Left colon (tissue), 2 donors: ENCODE measurements at places on chromosomes 6 and 20. TPM values are rescaled to one million over a fixed set of nuclear protein-coding genes. Genes with fewer than 3 reads are reported as not detected.

The RGL2 gene
- total RNA-seq: 21.5 TPM

DNA sequence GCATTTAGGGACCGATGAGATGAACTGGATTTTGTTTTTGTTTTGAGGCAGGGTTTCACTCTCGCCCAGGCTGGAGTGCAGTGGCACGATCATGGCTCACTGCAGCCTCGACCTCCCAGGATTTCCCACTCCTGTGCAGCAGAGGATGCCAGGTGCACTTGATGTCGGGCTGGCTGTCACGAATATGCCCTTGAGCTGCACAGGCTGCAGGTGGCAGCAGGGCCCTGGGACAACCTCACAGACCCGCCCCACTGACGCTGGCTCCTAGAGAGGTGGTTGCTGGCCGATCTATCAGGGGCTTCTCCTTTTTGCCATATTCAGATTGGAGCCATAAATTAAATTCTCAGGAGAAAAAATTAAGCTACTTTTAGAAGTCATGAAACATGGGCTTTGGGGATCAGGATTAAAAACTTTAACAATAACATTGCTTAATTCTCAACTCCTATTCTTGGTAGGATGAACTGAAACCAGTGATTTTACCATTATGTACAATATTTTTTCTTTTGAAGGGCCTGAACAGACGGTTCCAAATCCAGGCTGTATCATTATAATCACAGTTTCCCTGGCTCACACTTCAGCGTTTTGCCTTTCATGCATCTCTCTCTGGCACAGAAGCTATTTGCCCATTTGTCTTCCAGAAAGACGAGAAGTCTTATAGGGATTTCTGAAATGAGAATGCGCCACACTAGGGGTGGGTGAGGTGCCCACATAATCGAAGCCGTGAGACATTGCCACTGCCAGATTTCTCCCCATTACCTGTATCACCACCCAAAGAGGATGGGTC is 32.4 kb downstream of the NQO2 start:
- DNase-seq: no peak

- DNase-seq: no peak
Measured at GRCh38 chr6:35088281-35089215, 52.6 kb downstream of the TCP11 start.

GRCh38 chr6:116387374-116387773 is 16.6 kb downstream of the DSE start:
- DNase-seq: no peak

- DNase-seq: no peak
Measured at GRCh38 chr6:92231171-92231701, 1188.1 kb downstream of the EPHA7 start.

DNA sequence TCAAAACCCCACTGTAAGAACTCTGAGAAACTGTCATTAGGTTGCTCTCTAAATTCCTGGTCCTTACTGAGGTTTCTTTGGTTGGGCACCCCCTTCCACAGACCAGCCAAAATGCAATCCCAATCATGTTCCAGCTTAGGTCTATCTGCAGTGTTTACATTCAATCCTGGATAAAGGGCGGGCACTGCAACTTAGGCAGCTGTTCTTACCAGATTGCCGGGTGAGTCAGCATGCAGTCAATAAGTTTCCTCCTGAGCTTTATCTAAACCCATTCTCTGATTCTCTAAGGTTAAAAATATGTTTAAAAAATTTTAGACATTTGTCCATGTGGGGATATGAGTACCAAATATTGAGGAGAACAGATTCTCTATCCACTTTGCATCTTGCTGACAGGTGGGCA is 197.8 kb downstream of the HAO1 start:
- no peak for DNase-seq

- no peak for DNase-seq
Measured at GRCh38 chr6:53579338-53579737, 34.4 kb upstream of the GCLC start.

DNA sequence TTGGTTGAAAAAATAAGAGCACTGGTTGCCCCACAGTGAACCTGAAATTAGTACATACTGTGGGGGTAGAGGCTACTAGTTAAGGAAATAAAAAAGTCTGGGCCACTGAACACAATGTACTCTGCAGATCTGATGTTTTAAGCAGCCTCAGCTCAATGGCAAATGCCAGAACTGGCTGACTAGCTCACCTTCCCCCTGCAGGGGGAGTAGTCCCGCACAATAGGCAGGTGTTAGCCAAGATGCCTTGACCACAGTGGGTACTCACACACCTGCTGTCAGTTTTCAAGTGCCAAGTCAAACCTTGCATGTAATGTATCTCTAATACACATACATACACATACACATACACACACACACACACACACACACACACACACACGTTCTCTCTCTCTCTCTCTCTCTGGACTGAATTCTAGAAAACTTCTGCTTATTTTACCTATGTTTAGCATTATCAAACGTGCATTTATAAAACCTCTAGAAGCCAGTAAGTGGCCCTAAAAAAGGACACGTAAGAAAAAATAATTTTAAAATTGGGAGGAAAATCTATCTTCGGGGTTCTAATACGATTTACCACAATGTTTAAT is 36.1 kb downstream of the GMDS start:
- peak; percentile 75 for DNase-seq

The EYS gene
- total RNA-seq: 0.59 TPM

The NR2E1 gene
- not detected for total RNA-seq

- no peak for DNase-seq
Measured at GRCh38 chr6:2688401-2689064, 62.2 kb downstream of the MYLK4 start.

GRCh38 chr6:1856381-1856780 is 246.7 kb downstream of the FOXC1 start:
- peak; percentile 77 for DNase-seq

The SLC17A3 gene
- not detected for total RNA-seq

DNA sequence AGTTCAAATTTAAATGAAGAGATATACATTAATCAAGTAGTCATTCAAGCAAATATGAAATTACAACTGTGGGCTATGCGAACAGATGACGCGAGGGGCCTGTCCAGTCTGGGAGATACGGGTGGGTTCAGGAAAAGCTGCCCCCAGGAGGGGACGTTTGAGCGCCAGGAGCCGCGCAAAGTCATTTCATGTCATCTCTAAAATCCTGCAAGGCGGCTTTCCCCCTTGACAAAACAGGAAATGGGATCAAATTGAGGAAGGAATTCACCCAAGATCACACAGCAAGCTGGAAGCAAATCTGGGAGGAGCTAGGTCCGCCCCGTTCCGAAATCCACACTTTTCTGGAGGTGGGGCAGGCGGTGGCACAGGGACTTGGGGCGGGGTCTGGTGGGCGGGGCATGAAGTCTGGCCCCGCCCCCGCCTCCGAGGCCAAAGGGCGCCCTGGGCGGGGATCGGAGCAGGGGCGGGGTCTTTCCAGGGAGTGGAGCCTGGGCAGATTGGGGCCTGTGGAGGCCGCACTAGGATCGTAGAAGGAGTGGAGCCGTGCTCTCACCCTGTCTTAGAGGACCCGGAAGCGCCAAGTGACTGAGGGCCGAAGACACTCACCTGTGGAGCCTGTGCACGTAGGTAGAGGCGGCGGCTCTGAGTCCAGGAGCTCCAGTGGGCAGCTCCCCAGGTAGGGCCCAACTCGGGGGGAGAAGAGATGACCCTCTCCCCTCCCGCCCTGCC is at the start of gene LPIN3:
LPIN3 (plus strand) TSS at position 495 of the 729 bp plus-strand sequence. CDS start 4,983 bp downstream, outside the sequence.
- DNase-seq: peak; percentile 94

The KIAA1755 gene
- total RNA-seq: 2.5 TPM

The EPB41L1 gene
- 63.1 TPM for total RNA-seq

The IPCEF1 gene
- 1.8 TPM for total RNA-seq

DNA sequence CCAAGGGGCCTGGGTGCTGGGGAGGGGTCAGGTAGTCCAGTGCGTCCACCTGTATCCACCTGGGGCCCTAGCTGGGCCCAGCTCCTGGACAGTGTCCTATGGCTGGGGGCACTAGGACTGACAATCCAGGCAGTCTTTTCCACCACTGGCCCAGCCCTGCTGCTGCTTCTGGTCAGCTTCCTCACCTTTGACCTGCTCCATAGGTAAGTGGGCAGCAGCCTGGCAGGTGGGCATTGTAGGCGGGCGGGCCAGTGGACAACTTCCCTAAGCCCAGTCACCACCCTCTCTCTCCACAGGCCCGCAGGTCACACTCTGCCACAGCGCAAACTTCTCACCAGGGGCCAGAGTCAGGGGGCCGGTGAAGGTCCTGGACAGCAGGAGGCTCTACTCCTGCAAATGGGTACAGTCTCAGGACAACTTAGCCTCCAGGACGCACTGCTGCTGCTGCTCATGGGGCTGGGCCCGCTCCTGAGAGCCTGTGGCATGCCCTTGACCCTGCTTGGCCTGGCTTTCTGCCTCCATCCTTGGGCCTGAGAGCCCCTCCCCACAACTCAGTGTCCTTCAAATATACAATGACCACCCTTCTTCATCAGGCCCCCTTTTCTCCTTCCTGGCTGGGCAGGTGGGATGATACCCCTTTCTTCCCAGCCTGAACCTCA is 584 bp downstream of the C20orf141 start:
- DNase-seq: no peak

DNA sequence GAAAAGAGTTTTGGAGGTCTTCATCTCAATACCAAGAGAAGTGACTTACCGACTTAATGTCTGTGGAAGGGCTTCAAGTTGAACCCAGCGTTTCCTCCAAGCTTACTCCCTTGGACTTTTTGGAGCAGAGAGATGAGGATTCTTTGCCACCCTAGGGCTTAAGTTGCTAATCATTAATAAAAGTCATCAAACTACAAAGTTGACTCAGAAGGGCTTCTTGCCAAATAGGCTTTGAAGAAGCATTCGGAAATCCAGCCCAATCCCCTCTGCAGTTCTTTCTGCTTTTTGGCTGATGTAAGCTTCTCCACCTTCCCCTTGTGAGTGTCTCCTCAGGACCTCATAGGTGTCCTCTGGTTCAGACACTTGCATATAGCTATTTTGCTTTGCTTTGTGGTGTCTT is at the start of gene SLC17A3:
SLC17A3 (minus strand) TSS at position 126 of the 400 bp plus-strand sequence. CDS start 5,856 bp downstream, outside the sequence.
- no peak for DNase-seq

- no peak for DNase-seq
Measured at GRCh38 chr20:11216451-11217314, 542.9 kb upstream of the JAG1 start.

The ANKRD66 gene
- not detected for total RNA-seq

GRCh38 chr20:15406072-15406471 is 1068.7 kb upstream of the FLRT3 start:
- no peak for DNase-seq

GRCh38 chr20:49318091-49318429 is 40.2 kb upstream of the ZNFX1 start:
- no peak for DNase-seq

DNA sequence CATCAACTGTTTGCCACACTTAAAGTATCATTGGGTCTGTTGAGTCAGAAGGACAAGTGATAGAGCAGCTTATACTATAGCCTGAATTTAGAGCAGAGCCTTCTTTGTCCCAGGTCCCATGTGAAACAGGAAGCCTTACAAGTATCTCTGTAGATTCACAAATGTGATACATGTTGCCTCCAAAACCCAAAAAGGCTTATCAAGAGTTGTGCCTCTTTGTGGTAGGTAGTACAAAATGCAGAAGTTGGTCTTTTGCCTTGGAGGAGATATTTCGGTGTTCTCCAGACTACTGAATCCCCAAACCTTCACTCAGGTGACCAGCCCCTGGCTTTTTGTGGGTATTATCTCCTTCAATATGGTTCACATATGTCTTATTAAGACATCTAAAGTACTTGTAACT is 172.8 kb upstream of the PROKR2 start:
- no peak for DNase-seq

DNA sequence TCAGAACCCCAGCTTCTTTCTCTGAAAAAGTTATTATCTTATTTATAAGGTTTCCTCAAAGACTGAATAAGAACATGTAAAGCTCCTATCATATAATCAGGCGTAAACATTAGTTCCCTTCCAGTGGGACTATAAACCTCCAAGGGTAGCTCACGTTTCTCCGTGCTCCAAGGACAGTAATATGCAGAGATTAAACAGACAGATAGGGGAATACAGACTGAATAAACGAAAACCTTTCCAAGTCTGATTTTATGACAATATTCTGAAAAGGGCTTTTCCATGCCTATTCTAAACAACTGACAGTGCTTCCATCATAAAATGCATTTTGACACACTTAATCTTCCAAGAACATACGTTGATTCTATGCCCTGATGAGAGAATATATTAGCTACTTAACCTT is 22.8 kb downstream of the BACH2 start:
- DNase-seq: no peak

The CALHM6 gene
- 0.61 TPM for total RNA-seq

The PARD6B gene
- total RNA-seq: 38.4 TPM

- DNase-seq: peak; percentile 13
Measured at GRCh38 chr6:170143401-170144150, 147.3 kb downstream of the DLL1 start.

DNA sequence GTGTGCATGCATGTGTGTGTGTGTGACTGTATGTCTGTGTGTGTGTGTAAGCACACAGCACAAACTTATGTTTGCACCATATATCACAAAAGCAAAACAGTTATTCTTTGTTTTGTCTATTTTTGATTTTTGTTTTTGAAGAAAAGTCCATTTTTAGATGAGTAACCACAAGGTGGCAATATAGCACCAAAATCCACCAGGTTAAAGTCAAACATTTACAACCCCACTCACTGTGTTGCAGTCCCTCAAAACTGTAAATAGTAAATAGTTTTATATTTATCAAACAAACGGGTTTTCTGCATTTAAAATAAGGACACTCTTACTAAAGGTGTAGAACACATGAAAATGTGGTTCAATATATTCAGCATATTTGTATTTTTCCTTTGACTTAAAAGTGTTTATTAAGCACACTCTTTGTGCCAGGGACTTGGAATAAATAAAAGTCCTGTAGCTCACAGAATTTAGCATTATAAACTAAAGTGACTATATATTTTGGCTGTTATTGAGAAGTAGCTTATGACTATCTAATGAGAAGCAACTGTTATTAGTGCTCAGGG is 118.5 kb downstream of the GFRAL start:
- no peak for DNase-seq

The ADGB gene
- 1.5 TPM for total RNA-seq

The MYLK4 gene
- total RNA-seq: 0.55 TPM

The DNAAF9 gene
- 5.1 TPM for total RNA-seq

DNA sequence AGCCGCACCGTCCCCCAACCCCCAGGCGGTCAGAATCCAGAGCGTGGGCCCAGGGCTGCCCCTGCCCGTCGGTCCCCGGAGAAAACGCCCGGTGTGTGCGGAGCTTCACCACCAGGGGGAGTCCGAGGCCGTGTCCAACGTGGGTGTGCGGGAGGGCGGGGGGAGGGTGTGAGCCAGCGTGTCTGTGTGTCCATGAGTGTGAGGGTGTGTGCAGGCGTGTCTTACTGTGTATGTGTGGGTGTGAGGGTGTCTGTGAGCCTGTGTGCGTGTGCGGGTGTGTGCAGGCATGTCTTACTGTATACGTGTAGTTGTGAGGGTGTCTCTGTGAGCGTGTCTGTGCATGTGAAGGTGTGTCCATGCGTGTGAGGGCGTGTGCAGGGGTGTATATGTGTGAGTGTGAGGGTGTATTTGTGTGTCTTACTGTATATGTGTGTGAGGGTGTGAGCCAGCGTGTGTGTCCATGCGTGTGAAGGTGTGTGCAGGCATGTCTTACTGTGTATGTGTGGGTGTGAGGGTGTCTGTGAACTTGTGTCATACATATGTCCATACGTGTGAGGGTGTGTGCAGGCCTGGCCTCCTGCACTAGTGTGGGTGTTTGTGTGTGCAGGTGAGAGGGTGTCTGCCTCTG is 24.6 kb upstream of the GATA5 start:
- DNase-seq: peak; percentile 54
